ENCODE measurements at places on chromosomes 2 and 18.

DNA sequence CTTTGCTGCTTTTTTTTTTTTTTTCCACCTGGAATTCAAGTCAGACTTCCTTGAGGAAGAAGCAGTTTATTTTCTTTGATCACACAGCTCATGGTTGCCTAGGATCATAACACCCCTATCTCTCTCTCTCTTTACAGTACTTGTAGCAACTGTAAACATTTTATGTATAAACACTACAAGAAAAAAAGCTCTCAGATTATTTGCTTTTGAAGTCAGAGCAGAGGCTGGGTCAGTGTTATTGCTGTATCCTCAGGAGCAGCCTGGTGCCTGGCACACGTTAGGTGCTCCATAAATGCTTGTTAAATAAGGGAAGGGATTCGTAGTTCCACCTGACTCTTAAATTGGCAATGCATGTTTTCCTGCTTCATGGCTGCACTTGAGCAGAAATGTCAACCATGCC lies 221.2 kb downstream of the TGIF1 start:
- DNase-seq, result no peak

DNA sequence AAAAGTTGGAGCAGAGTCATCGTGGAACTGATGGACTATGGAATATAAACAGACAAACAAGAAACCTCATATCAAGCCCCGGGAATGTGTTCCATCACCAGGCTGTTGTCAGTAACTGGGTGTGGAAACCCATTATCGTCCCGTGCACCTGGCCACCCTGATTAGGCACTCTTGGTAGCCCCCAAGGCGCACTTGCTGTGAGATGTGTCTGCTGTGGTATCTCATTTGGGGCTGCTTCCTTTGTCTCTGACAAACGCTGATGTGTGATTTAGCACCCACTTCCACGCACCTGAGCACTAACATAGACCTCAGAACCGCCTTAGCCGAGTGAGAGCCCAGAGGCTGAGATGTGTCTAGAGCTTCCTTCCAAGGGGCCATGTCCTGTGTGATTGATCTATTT lies 96.3 kb downstream of the PRPF40A start:
- DNase-seq, result no peak

DNA sequence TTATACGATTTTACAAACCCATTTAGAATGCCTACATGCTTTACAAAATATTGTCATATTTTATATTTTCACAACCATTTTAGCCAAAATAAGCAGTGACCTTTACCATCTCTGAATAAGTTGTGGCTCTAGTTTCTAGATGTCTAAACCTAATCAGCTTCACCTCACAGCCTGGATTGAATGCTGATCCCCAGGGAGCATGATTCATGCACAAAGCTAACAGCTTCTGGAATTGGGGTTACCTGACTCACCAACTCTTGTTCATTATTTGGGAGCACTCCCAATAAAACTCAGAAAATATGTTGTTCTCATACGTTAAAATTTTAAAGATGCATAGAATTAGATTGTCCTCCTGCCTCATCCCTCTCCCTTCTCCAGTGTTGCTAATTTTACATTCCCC lies 611.7 kb upstream of the NETO1 start:
- DNase-seq, result no peak

- DNase-seq, result no peak
These were observed 5.9 kb downstream of the CSRNP3 start for GRCh38 chr2:165475277-165476004.

- DNase-seq, result no peak
These were observed 25.8 kb downstream of the FARP2 start for GRCh38 chr2:241381872-241382271.

DNA sequence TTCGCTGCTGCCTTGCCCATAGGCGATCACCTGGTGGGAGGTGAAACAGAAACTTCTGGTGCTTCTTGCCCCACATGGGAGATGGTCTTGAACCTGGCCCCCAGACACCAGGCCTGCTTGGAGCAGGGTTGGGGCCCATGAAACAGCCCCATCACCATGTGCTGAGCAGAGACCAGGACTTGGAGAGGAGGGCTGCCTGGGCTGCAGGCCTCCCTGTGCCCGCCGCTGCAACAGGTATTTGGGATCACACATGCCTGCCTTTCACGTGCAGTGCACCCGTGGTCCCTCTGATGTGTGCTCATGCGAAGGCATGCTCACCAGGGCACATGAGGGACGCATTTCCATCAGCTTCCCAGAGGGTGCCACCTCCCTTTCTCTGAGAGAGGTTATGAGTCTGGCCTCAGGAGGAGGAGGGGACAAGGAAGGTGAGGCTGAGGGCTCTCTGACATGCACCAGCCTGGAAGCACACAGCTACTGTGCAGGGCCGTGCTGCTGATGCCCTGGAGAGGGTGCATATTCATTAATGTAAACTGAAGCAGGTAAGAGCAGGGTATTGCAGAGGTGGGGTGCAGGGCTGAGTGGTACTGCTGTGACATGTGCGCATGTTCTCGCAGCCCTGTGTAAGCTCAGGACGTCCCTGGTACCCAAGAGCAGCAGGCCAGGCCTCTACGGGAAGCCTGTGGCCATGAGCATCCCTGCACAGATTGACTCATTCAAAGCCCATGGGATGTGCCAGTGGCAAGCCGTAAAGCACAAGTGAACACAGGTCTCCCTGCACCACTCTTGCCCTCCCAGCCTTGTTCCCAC lies 4.2 kb upstream of the OXER1 start:
- no peak for DNase-seq

DNA sequence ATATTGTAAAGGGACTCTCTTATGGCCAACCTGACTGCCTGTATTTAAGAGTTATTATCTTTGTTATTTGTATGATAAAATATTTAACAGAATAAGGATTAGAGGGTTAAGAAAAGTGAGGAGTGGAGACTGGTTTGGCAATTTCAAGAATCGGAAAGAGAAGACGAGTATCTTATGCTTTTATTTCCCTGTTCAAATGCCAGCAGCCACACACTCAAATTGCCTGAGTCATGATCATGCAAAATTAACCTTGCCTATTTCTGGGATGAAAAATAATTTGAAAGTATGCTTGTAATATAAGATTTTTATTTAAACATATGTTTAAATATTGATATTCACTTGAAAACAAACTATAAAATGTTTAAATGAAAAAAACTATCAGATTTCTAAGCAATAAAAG lies 188.6 kb downstream of the CD226 start:
- DNase-seq, result no peak

GRCh38 chr2:33042265-33042664 lies 95.5 kb downstream of the LTBP1 start:
- no peak for DNase-seq

DNA sequence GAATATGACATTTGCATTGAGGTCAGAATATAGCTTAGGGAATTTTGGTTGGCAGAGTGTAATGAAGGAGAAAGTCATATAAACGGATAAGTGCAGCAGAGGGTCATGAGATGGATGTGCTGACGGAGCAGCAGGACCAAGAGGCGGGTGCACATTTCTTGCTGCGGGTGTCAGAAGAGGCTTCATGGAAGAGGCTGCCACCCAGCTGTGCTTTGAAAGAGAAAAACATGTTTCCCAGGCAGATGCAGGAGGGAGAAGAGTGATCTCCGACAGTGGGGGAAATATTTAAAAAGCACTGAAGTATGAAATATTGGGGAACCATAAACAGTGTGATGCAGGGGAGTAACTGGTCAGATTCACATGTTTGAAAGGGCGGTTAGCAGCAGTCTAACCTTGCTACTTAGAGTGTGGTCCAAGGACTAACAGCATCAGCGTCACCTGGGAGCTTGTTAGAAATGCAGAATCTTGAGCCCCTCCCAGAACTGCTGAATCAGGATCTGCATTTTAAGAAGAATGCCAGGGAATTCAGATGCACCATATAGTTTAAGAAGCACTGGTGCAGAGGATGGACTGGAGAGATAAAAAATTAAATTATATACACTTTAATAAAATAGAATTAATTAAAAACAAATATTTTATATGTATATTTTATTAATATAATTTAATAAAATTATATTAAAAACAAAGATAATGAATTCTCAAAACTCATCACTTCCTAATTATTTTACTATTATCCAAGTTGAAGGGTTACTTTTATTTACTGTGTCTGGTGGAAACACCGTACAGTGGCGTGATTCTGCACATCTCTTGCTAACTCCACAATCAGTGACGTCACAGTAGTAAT lies 36.1 kb upstream of the SCYGR1 start:
- DNase-seq, result no peak

GRCh38 chr2:138086576-138086975 lies 122.3 kb downstream of the HNMT start:
- DNase-seq, result no peak

- no peak for DNase-seq
These were observed 17.1 kb upstream of the AAK1 start for GRCh38 chr2:69660637-69661036.

DNA sequence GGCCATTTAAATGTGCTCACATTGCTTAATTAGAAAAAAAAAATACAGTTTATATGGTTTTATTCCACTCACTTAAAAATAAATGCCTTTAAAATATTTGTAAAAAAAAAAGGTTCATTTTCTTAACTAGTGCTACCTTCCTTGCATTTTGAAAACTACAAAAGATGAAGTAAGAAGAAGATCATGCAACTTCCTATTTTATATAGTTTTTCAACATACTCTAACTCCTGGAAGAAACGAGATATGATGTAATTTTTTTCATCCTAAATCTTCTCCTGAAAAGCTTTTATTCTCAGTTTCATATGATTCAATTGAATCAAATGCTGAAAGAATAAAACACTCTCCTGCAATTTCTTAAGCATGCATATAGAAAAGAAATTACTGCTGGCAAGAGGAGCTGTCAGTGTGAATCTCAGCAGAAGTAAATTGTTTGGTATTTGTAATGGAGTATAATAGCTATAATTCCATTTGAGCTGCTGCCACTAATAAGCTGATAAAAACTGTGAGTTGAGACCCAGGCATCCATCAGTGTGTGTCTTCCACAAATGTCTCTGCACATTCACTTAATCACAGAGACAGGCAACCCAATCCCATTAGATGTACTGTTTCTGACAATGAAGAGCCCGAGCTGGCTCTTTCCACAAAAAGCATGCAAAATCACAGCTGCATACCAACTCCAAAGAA lies 3.7 kb downstream of the FTCDNL1 start:
- DNase-seq, result no peak

GRCh38 chr2:50953021-50953420 lies 78.9 kb downstream of the NRXN1 start:
- peak; percentile 3 for DNase-seq

- DNase-seq, result no peak
These were observed 93.4 kb upstream of the SIX2 start for GRCh38 chr2:45102579-45103117.
